ENCODE measurements at places on chromosomes 16 and 17.

DNA sequence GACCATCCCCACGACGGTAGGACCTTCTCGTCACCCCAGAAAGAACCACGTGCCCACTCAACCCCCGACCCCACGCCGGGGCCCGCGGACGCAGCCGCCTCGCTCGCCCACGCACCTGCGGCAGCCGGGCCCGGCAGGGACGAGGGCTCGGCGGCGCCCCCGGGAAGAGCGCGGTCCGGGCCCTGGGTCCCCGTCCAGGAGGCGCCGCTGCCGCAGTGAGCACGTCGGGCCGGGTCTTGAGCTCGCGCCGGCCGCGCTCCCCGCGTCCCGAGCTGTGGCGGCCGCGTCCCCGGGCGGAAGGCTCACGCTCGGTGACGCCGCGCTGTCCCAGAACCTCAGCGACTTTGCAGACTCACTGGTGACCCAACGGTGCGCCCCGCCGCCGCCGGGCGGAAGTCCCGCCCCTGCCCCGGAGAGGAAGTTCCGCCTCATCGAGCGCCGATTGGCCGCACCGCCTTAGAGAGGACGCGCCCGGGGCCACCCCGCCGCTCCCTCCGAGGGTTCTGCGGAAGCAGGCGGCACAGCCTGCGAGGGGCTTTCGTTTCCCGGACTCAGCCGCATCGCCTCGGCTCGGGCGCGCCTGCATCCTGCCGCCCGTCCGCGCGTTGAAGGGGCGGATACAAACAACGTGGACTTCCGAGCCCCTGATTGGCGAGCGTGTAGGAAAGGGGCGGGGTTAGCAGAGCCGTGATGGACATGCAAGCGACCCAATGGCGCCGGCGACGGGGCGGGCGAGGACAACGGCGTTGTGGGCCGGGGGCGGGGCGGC lies 793 bp upstream of the RAB40C start:
- DNase-seq, result peak; percentile 95

DNA sequence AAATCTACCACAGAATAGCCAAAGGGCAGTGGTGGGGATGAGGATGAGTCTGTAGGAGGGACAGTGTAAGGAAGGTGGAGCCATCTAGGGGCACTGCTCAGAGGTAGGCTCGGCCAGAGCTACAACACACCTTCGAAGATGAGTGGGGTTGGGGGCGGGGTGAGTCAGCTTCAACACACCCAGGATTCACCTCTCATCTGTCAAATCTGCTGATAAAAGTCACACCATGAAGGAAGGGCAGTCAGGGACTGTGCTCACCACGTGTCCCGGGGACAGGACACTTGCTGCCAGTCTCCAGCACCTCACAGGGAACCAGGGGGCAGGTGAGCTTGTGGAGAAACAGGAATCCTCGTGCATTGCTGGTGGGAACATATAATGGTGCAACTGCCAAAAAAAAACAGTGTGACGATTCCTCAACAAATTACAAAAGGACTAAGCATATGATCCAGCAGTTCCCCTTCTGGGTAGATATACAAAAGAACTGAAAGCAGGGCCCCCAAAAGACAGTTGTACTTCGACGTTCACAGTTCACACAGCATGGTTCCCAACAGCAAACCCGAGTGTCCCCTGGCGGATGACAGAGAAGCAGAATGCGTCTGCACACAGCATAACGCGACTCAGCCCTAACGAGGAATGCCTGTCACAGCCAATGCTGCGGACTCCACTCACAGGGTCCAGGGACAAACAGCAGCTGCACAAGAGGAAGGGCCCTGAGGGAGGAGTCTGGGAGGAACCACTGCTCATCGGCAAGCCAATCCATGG lies 133.1 kb downstream of the ANKRD11 start:
- no peak for DNase-seq

DNA sequence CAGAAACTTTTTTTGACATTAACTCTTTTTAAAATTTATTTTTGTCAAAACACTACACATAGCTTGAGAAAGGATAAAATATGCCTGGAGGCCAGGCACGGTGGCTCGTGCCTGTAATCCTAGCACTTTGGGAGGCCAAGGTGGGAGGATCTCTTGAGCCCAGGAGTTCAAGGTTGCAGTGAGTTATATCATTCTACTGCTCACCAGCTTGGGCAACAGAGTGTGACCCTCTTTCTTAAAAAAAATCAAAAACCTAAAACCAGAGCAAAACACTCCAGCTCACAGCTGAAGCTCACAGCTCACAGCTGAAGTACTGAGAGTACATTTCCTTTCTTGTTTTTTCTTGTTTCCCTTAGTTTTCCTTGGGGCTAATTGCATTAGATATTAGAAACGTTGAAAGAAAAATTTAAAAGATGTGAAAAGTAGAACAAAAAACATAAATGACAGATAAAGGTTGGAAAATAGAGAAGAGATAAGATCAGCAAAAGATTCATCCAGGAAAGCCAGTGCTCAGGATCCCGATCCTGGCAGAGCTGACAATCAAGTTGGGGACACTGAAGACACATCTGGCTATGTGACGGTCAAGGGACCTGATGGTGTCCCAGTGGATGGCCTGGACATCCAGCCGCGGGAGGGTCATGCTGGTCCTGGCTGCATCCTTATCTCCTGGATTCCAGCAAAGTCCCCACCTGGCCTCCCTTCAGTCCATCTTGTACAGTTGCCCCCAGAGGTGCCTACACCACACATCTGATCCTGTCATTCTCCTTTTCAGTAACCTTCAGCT lies 9.8 kb downstream of the CHST6 start:
- DNase-seq, result no peak

- peak; percentile 67 for DNase-seq
These were observed 1.3 kb downstream of the HGS start for GRCh38 chr17:81685108-81685507.

DNA sequence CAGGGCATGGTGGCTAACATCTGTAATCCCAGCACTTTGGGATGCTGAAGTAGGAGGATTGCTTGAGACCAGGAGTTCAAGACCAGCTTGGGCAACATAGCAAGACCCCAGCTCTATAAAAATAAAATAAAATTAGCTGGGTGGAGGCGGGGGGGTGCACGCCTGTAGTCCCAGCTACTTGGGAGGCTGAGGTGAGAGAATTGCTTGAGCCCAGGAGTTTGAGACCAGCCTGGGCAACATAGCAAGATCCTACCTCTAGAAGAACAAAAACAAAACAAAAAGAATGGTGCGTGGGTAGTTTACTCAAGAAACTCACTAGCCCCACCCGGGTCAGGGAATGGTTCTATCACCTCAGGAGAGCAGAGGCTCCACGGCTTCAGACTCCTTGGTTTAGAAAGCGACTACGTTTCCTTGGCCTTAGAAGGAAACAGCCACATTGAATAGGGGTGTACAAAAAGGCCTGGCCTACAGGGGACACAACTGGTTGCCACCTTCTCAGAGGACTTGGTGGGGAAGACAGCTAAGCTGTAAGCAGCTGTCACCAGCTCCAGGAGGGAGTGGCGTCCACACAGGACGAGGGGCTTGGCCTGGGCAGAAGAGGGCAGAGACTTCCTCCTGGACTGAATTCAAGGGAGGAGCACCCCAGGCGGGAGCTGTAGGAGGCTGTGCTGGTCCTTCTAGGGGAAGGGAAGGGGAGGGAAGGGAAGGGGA lies 716 bp downstream of the TK1 start:
- peak; percentile 18 for DNase-seq

DNA sequence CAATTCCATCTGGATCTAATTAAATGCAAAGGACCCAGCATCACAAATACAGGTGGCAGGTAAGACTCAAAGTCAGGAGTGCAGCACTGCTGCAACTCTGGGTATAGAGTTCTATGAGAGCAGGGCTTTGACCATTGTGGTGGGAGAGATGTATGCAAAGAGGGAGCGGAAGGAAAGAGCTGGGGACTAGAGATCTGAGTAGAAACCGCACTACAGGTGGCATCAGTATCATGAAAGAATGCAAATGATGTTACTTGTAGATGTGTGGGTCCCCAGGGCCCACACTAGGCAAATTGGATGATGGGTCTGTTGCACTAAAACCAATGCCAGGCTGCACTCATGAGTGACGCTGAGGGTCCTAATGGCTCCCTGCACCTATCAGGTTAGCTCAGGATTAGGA lies 287.1 kb upstream of the ASIC2 start:
- no peak for DNase-seq

DNA sequence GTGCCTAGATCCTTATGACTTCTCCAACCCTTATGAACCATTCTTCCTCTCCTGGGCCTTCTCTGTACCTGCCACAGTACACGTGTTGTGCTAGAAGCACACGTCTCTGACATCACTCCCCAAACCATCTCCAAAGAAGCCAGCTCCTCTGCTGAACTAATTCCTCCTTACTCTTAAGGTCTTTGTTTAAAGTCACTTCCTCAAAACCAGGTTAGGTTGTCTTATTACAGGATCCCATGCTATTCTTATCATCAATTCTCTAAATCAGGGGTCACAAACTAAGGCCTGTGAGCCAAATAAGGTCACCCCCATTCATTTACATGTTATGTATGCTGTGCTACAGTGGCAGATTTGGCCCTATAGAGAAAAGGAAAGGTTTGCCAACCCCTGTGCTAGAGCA lies 4.0 kb downstream of the SUPT6H start:
- no peak for DNase-seq

GRCh38 chr17:8838551-8839095 lies 28.9 kb downstream of the PIK3R6 start:
- no peak for DNase-seq

DNA sequence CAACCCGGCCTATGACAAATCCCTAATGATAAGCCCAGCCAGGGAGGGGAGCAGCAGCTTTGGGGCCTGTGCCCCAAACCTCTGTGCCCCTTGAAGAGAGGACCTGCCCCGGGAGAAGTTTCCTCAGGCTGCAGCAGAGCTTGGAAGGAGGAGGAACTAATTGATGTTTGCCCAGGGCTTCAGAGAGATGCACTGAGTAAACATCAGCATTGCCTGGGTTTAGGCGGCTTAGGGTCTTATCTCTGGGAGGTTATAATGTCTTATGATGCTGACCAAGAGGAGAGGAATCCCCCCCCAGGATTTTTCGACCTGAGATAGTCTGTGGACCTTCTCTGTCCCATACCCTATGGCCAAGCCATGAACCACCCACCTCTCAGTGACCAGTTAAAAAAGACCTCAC lies 148.7 kb upstream of the SDK2 start:
- DNase-seq, result no peak

DNA sequence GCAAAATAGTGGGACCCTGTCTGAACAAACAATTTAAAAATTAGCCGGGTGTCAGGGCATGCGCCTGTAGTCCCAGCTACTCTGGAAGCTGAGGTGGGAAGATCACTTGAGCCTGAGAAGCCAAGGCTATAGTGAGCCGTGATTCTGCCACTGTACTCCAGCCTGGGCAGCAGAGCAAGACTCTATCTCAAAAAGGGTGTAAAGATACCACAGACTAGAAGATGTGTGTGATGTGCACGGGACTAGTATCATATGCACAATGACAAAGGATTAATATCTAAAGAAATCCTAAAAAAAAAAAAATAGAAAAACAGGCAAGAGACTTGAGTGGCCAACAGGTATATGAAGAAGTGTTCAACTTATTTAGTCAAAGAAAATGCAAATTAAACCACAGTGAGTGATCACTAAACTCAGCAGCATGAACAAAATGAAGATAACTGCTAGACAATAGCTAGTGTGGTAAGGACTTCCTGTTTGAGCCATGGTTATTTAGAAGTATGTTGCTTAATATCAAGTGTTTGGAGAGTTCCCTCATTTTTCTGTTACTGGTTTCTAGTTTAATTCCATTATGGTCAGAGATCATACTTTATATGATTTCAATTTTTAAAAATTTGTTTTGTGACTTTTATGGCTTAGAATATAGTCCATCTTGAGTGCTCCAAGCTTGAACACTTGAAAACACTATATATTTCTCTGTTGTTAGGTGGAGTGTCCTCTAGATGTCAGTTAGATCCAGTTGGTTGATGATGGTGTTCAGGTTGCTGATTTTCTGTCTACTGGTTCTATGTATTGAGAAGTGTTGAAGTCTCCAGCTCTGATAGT lies 14.7 kb upstream of the SLX4 start:
- DNase-seq, result no peak

DNA sequence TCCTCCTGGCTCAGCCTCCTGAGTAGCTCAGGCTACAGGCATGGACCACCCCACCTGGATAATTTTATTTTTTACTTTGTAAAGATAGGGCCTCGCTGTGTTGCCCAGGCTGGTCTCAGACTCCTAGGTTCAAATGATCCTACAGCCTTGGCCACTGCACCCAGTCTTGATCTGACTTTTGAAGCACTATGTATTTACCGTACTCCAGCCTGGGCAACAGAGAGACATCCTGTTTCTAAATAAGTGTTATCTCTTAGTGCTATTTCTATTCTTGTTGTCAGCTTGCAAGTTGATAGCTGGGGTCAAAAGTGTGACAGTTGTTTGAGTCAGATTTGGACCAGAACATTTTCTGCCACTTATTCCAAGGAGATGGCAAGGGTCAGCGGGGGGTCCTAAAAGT lies 486.4 kb downstream of the NPIPA7 start:
- DNase-seq, result no peak

DNA sequence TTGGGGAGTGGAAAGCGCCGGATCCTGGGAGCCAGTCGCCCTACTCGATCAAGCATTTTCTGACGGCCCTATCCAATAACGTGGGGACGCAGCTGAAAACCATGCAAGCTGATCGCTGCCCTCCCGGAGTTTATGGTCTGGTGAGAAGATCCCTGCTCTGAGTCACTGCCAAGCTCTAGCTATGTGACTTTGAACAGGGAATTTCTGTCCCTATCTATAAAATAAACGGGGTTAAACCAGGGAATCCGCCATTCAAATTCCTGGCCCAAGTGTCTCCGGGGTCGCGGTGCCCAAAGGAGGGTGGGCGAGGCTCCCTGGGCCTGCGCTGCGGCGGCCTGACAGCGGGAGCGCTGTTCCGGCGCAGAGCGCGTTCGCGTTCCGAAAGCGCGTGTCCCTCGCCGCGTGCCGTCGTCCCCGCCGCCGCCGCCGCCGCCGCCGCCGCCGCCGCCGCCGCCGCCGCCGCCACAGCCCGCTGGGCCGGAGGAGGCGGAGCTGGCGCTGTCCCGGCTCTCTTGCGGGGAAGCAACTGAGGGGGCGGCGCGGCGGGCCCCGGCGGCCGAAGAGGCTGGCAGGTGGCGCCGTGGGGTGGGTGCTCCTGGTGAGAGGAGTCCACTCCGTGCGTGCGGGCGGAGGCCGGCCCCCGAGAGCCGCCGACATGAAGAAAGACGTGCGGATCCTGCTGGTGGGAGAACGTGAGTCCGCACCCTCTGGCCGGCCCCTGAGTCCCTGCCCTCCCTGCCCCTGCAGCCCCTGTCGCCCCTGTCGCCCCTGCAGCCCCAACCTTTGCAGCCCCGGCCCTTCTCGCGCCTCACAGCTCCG lies at the start of gene RHOT1:
TSS of gene RHOT1 (plus strand) at position 465 of the 819 bp plus-strand sequence. CDS start at position 656, 191 bp downstream.
- peak; percentile 86 for DNase-seq

- peak; percentile 8 for DNase-seq
These were observed 104.4 kb downstream of the IRX5 start for GRCh38 chr16:55035029-55035428.
